ENCODE measurements at places on chromosomes 3 and 15.

GRCh38 chr3:118818386-118818785, 216.3 kb downstream of the IGSF11 start:
- peak; percentile 40 for DNase-seq

GRCh38 chr3:194072691-194073279, 63.2 kb upstream of the HES1 start:
- DNase-seq = no peak

- DNase-seq = no peak
Measured at GRCh38 chr15:38849046-38849445, 284.4 kb upstream of the RASGRP1 start.

DNA sequence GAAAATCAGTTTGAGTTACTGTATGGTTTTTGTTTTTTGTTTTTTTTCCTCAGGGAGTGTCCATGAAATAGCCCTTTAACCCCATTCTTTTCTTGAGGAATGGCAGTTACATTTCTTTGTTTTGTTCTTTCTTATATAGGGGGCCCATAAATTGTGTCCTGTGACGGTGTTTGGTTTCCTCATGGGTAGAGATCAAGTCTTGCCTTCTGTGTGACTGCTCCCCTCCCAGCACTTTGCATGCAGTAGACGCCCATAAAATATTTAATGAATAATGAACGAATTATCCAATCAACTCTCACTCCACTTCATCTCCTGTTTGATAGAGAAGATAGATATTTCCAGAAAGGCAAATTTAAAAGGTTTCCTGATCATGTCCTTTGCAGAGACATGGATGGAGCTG, 78.1 kb downstream of the CADPS start:
- no peak for DNase-seq

DNA sequence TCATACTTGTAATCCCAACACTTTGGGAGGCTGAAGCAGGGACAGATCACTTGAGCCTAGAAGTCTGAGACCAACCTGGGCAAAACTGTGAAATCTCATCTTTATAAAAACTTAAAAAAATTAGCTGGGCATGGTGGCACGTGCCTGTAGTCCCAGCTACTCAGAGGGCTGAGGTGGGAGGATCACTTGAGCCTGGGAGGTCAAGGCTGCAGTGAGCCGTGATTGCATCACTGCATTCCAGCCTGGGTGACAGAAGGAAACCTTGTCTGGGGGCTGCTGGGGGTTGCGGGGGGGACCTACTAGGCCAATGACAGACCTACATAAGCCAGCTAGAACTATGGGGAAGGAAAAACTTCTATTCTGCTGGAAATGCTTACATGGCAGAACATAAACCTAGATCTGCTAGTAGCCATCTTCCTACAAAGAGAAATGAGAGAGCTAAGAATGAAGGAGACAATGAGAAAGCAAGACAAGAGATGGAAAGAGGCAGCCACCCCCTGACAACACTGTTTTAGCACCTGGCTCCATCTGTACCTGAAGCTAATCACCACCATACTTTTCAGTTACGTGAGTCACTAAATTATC, 23.9 kb downstream of the FOXP1 start:
- DNase-seq = no peak

DNA sequence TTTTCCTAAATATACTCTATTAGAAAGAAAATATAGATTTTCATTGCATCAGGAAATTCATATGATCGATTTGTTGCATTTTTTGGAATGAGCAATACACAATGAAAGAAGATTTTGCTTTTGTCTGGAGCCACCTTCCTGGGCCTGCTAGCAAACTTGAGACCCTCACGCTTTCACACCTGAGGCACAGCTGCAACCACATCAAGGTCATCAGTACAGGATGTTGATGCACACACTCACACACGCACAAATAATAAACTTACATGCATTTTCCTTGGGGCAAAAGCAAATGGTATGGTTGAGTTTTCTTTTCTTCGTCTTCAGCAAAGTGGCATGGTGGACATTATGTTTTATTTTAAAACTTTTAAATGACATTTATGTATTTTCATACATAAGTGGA, 64.8 kb upstream of the SATB1 start:
- DNase-seq = no peak

DNA sequence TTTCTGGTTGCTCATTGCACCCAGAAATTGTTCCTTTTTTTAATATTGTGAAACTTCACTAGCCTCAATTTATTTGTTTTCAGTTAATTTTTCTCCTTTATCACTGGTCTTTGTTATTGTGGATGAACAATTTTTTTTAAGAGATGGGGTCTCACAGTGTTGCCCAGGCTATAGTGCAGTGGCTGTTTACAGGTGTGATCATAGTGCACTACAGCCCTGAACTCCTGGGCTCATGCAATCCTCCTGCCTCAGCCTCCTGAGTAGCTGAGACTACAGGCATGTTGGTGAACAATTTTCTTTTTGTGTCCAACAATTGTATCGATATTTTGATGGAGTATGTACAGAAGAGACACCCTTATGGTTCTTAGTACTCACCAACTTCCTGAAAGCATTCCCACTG, 26.3 kb downstream of the BLM start:
- DNase-seq = no peak
